ENCODE measurements at places on chromosomes 2 and 18. TPM values are rescaled to one million over a fixed set of nuclear protein-coding genes. Genes with fewer than 3 reads are reported as not detected.

The PIEZO2 gene
- total RNA-seq = 3.3 TPM

GRCh38 chr2:155203178-155203577 lies 504.7 kb downstream of the KCNJ3 start:
- no peaks in the 10 kb centered on the region for H3K36me3 ChIP-seq
- no peaks in the 10 kb centered on the region for H3K4me1 ChIP-seq
- no peak overlapping the region for H3K4me3 ChIP-seq
- DNase-seq = no peak

DNA sequence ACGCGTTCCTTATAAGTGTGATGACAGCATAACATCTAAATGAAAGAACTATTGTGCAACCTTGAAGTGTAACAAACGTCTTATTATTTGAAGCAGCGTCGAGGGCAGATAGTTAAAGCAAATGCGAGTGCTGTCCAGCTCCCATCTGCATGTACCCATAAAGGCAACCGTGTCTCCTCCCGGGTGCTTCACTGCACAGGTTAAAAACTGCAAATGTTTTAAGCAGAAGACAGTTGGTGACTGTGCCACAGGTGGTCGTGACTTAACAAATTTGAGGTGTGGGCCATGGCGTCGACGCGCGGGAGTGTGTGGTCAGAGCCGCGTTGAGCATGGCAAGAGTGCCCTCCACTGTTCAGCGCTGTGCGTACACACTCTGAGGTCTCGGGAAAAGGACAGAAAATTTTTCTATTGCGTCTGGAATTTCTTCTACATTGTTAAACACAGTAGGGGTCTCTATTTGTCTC lies 6.4 kb downstream of the SALL3 start:
- H3K36me3 ChIP-seq = no peaks in the 10 kb centered on the region
- no peaks in the 10 kb centered on the region for H3K4me1 ChIP-seq
- H3K27ac ChIP-seq = no peak overlapping the region
- DNase-seq = no peak
- H3K4me3 ChIP-seq = no peak overlapping the region

- peaks cover 11% of the 10 kb centered on the region for H3K27me3 ChIP-seq
- H3K4me3 ChIP-seq = no peak overlapping the region
- no peaks in the 10 kb centered on the region for H3K4me1 ChIP-seq
- no peak overlapping the region for H3K27ac ChIP-seq
- no peak for DNase-seq
Observed at GRCh38 chr18:13262839-13263691, 44.5 kb downstream of the LDLRAD4 start.

DNA sequence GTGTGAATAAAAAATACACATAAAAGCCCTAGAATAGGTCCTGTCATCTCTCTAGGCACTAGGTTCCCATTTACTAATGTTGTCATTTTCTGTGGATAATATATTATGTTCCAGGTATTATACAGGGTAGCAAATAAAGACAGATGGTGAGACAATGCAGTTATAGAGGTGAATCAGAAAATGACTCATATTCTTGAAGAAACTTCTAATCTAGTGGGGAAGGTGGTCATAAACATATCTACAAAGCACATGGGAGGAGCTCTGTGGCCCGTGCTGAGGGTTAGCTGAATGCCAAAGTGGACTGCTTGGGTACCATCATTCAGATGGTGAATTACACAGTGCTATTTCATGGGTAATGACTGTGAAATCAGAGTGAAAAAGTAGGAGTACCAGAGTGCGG lies 700.9 kb downstream of the ERBB4 start:
- no peak for DNase-seq
- H3K27me3 ChIP-seq = no peaks in the 10 kb centered on the region
- H3K4me3 ChIP-seq = no peak overlapping the region

The RNU2-63P gene
- 174 TPM for total RNA-seq

The CD8B2 gene
- total RNA-seq = not detected

GRCh38 chr18:43393174-43393573 lies 115.9 kb upstream of the SYT4 start:
- no peak for DNase-seq
- no peaks in the 10 kb centered on the region for H3K4me1 ChIP-seq
- no peaks in the 10 kb centered on the region for H3K36me3 ChIP-seq
- H3K27me3 ChIP-seq = no peaks in the 10 kb centered on the region
- H3K27ac ChIP-seq = no peak overlapping the region

DNA sequence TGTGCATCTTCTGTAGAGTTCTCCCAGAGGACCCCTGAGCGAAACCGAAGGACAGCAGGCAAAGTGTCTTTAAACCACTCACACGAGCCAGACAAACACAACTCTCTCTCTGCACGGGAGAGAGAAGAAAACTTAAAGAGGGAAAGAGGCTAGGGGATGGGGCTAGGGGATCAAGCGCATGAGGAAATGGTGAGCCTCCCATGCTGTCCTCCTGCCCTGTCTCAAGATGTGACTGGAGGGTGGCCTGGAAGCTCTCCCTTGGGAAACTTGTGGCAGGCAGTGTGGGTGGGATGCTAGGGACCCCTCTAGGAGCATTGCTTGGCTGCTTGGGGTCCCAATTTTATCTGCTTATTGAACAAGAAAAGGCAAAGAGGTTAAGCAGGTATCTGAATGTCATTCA lies 44.5 kb downstream of the CYP26B1 start:
- H3K4me3 ChIP-seq = no peak overlapping the region
- peaks cover 11% of the 10 kb centered on the region for H3K27me3 ChIP-seq
- no peak for DNase-seq
- H3K4me1 ChIP-seq = no peaks in the 10 kb centered on the region

- H3K27me3 ChIP-seq = no peaks in the 10 kb centered on the region
- no peak overlapping the region for H3K27ac ChIP-seq
- H3K36me3 ChIP-seq = peaks cover 75% of the 10 kb centered on the region
- no peak overlapping the region for H3K4me3 ChIP-seq
Observed at GRCh38 chr2:96608469-96609455, 29.4 kb downstream of the KANSL3 start.

The DYNAP gene
- not detected for total RNA-seq

The MC5R gene
- not detected for total RNA-seq

The PRSS56 gene
- total RNA-seq = not detected

DNA sequence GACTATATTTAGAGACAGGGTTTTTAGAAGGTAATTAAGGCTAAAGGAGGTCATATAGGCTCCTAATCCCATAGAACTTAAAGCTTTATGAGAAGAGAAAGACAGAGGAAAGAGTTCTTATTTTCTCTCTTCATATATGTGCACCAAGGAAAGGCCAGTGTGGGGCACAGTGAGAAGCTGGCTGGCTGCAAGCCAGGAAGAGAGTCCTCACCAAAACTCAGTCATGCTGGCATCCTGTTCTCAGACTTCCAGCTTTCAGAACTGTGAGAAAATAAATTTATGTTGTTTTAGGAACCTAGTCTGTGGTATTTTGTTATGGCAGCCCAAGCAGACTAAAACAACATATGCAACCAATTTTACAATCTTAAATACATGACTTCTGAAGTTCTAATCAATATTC lies 31.5 kb upstream of the ATIC start:
- no peaks in the 10 kb centered on the region for H3K36me3 ChIP-seq
- no peak overlapping the region for H3K27ac ChIP-seq
- H3K4me3 ChIP-seq = no peak overlapping the region
- no peaks in the 10 kb centered on the region for H3K27me3 ChIP-seq
- no peaks in the 10 kb centered on the region for H3K4me1 ChIP-seq

DNA sequence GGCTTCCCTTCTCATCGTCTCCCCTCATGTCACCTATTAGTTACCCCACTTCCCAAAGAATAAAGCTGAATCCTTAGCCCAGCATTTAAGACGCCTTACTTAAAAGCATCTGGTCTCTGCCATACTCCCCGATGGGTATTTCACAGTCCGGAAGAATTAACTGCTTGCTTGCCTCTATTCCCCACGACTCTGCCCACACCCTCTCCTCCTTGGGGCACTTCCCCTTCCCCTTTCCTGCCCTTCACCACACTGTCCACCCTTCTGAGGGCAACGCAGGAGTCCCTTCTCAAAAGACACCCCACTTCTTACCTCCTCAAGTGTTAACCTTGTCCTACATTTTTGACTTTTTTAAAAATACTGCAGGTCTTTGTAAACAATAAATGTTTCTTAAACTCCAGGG lies 60.1 kb upstream of the RMP24 start:
- H3K4me1 ChIP-seq = no peaks in the 10 kb centered on the region
- H3K4me3 ChIP-seq = no peak overlapping the region
- no peaks in the 10 kb centered on the region for H3K36me3 ChIP-seq
- no peak for DNase-seq

GRCh38 chr2:222450021-222450420 lies 25.7 kb downstream of the SGPP2 start:
- H3K4me3 ChIP-seq = no peak overlapping the region
- no peak overlapping the region for H3K27ac ChIP-seq
- H3K36me3 ChIP-seq = no peaks in the 10 kb centered on the region
- peaks cover 1% of the 10 kb centered on the region for H3K27me3 ChIP-seq
- H3K4me1 ChIP-seq = peaks cover 5% of the 10 kb centered on the region

GRCh38 chr2:96436961-96437360 lies 68.2 kb downstream of the NEURL3 start:
- no peak for DNase-seq
- H3K27ac ChIP-seq = no peak overlapping the region
- no peaks in the 10 kb centered on the region for H3K36me3 ChIP-seq

DNA sequence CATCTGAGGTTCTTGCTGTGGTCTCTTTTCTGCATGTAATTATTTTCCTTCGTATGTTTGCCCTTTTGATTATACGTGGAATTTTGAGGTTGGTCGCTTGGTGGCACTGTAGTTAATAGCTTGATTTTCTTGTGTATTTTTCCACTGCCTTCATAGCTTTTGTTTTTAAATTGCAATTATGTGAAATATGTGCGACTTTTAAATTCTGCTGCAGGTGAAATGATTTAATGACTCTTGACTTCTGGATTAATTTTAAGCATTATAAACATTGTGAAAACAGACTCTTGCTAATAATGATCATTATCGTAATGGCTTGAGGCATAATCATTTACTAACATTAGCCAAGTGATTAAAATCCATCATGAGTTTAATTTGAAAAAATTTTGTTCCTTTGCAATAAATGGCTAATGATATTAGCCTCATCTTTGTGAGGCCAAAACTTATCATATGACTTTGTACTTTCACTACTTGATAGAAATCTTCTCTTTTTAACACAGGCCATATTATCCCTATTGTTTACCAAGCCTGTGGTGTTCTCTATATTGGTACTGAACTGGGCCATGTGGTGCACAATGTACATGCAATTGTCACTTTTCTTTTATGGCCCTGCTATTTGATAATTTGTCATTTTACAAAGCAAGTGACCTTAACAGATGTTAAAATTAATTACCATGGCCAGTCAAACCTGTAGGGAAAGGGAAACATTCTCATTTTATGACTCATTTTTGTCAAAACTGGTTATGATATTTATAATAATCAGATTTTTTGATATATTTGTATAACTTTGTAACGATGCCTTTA lies 62.8 kb upstream of the NEUROD1 start:
- H3K4me3 ChIP-seq = no peak overlapping the region
- H3K27me3 ChIP-seq = no peaks in the 10 kb centered on the region
- no peak overlapping the region for H3K27ac ChIP-seq
- DNase-seq = peak; percentile 73
- H3K36me3 ChIP-seq = no peaks in the 10 kb centered on the region

The TMEM237 gene
- 46.9 TPM for total RNA-seq

The ALPP gene
- not detected for total RNA-seq

The PRR30 gene
- not detected for total RNA-seq

DNA sequence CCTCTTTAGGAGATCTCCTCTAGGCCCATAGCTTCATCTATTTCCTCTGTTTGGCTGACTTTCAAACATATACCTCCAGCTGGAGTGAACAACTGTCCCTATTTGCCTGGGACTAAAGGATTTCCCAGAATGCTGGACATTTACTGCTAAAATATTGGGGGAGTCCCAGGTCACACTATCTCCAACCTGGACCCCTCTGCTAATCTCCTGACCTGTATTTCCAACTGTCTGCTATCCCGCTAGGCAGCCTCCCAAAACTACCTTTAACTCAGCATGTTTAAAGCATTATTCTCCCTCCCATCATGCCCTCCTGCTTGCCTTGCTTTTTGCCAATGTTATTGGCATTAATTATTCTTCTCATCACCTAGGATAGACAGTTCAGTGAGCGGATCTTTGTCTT lies 77.1 kb downstream of the THADA start:
- peak overlapping the region; percentile 25 for H3K27ac ChIP-seq
- no peaks in the 10 kb centered on the region for H3K36me3 ChIP-seq
- DNase-seq = no peak
- no peak overlapping the region for H3K4me3 ChIP-seq

- no peaks in the 10 kb centered on the region for H3K4me1 ChIP-seq
- H3K36me3 ChIP-seq = no peaks in the 10 kb centered on the region
- H3K27ac ChIP-seq = no peak overlapping the region
- no peak for DNase-seq
- H3K4me3 ChIP-seq = no peak overlapping the region
Observed at GRCh38 chr18:43720041-43720440, 442.8 kb upstream of the SYT4 start.

GRCh38 chr2:190910341-190911136 lies 29.9 kb downstream of the GLS start:
- peaks cover 5% of the 10 kb centered on the region for H3K36me3 ChIP-seq
- no peak overlapping the region for H3K4me3 ChIP-seq
- H3K27me3 ChIP-seq = no peaks in the 10 kb centered on the region

The LPIN1 gene
- total RNA-seq = 21.7 TPM

The COQ10B gene
- 64.2 TPM for total RNA-seq

The CD302 gene
- total RNA-seq = 6.1 TPM

The PSMA8 gene
- not detected for total RNA-seq

The CABYR gene
- total RNA-seq = 4.1 TPM

- H3K27ac ChIP-seq = no peak overlapping the region
- no peak overlapping the region for H3K4me3 ChIP-seq
- no peaks in the 10 kb centered on the region for H3K36me3 ChIP-seq
- no peak for DNase-seq
Observed at GRCh38 chr2:19106376-19106775, 252.0 kb downstream of the OSR1 start.

GRCh38 chr2:70314640-70315039 lies 12.8 kb upstream of the FAM136A start:
- no peak for DNase-seq
- H3K27ac ChIP-seq = no peak overlapping the region
- no peaks in the 10 kb centered on the region for H3K4me1 ChIP-seq
- H3K36me3 ChIP-seq = no peaks in the 10 kb centered on the region
- peaks cover 24% of the 10 kb centered on the region for H3K27me3 ChIP-seq

DNA sequence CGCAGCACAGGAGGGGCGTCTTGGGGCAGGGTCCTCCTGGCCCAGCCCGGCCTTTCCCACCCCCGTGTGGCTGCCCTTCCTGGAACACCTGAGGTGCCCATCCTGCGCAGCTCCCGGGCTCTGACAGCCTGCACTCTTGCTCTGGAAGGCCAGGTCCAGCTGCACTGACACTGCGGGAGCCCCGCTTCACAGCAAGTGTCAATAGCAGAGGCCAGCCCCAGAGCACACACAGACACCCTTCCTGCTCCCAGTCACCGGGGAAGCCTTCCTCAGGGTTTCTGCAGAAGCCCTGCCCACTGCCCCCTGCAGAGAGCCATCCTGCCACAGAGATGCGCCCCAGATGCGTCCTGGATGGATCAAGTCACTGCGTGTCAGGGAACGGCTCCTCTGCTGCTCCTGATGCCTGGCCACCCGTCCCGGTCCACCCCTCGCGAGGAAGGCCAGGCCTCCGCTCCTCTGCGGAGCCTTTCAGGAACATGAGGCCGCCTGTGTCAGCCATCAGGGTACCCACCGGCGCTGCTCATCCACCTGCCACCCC lies 519.2 kb upstream of the MYT1L start:
- no peak overlapping the region for H3K4me3 ChIP-seq
- no peak overlapping the region for H3K27ac ChIP-seq
- H3K36me3 ChIP-seq = no peaks in the 10 kb centered on the region

- no peaks in the 10 kb centered on the region for H3K4me1 ChIP-seq
- no peaks in the 10 kb centered on the region for H3K27me3 ChIP-seq
- DNase-seq = no peak
- H3K27ac ChIP-seq = no peak overlapping the region
Observed at GRCh38 chr2:134454426-134454825, 200.6 kb downstream of the MGAT5 start.

The C2orf76 gene
- 9.7 TPM for total RNA-seq

The ABCG8 gene
- not detected for total RNA-seq
